ENCODE measurements at places on chromosomes 5 and 9.

- DNase-seq, result peak; percentile 80
Observed at GRCh38 chr9:21709464-21710058, 92.9 kb upstream of the MTAP start.

DNA sequence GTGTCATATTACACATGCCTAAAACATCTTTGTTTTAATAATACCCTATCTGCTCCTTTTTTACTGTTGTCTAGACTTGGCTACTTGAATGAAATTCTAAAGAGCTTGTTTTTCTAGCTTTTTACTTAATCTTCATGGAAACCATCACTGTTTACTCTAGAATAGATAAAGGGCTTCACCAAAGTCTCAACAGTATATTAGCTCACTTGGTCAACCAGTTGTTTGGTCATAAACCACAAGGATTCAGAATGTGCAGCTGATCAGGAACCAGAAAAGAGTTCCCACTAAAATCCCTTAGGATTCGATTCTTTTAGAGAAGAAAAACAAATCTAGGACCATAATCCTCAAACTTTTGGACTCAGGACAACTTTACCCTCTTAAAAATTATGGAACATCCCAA is 38.0 kb downstream of the CDO1 start:
- DNase-seq, result no peak

- DNase-seq, result no peak
Observed at GRCh38 chr5:64384765-64385164, 121.0 kb upstream of the RGS7BP start.

DNA sequence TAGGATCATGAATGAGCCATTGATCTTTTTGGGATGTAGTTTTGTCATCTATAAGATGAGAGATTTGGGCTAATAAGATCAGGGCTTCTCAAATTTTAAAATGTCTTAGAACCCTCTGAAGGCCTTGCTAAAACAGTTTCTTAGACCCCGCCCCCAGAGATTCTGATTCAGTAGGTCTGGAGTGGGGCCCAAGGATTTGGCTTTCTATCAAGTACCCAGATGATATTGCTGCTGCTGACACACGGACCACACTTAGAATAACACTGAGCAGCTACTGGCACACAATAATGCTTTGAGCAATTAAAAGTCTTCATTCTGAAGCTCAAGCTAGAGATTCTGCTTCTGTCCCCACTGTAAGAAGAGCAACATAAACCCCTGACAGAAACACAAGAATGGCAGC is 216.7 kb downstream of the SMARCA2 start:
- no peak for DNase-seq

DNA sequence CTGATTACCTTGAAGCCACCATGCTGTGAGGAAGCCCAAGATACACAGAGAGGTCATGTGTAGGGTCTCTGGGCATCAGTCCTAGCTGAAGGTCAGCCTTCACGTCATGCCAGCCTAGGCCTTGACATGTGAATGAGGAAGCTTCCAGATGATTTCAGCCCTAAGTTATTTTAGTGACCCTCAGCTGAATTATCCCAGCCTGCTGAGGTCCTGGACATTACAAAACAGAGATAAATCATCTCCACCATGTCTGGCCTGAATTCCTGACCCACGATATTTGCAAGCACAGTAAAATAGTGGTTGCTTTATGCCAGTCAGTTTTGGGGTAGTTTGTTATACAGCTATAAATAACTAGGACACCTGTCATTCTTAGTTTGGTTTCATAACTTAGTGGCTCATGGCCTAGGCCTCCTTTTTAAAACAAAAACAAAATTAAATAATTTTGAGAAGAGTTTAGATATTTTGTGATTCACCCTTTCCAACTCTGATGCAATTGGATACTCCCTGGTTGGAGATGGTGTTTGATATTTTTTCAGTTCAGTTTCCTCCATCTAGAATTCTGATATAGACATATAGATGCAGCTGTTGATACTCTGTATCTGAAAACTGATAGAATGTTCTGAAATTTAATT is 571.3 kb upstream of the CLINT1 start:
- no peak for DNase-seq

- no peak for DNase-seq
Observed at GRCh38 chr5:38316544-38317224, 58.3 kb downstream of the EGFLAM start.

GRCh38 chr5:145791866-145792265 is 43.3 kb downstream of the PRELID2 start:
- no peak for DNase-seq

DNA sequence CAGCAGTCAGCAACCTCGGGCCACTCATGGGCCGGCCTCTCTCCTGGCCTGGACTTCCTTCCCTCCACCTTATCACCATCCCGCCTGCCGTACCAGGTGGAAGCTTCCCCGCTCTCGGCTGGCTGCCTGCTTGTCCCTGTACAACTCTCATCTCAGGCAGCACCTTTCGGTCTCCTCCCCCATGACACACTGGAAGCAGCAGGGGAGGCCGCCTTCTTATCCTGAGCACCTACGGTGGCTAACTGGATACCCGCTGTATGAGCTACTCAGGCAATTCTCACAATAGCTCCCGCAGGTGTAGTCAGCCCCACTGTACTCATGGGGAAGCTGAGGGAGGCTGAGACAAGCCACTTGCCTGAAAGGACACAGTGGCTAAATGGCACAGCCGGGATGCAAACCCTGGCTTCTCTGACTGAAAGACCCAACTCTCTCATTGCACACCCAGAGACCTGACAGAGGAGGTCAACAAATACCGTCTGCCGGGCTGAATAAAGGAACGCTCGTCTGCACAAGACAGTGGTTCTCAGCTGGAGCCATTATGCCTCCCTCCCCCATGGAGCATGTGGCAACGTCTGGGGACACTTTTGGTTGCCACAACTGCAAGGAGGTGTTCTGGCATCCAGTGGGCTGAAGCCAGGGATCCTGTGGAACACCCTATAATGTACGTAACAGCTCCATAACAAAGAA is 9.6 kb downstream of the STK10 start:
- DNase-seq, result peak; percentile 48

DNA sequence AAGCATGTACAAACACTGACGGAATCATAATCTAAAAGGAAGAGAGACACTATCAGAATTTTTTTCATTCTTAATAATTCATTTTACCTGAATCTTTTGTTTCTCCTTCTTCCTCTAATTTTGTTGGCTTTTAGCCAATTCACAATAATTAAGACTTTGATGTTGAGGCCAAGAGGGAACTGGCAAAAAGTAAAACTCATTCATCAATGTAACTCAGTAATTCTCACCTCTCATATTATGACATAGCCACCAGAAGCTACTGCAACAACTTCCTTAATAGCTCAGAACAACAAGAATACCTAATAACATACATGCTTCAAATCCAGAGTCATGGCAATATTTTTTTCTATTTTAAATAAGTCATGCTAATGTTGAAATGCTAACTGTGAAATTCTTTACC is 64.5 kb downstream of the MCTP1 start:
- no peak for DNase-seq

GRCh38 chr9:94675008-94675881 is 35.9 kb upstream of the FBP1 start:
- DNase-seq, result no peak

DNA sequence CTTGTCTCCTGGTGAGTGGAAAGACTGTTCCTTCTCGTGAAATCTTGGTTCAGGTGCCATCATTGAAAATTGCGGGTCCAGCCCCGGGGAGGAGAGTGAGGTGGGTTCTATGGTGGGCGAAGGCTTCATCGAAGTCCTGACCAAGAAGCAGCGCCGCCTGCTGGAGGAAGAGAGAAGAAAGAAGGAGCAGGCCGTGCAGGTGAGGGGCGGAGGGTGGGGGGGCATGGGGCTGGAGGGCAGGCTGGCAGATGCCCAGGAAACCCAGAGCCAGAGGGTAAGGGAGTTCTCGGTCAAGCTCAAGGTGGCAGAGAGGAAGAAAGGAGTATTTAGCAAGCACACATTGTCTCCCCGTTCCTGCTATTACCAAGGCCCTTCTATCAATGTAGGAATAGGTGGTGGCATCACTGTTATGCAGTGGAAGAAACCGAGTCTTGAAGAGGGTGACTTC is 24.3 kb upstream of the POMT1 start:
- peak; percentile 70 for DNase-seq

- DNase-seq, result no peak
Observed at GRCh38 chr9:84397822-84398221, 57.3 kb upstream of the SLC28A3 start.

- DNase-seq, result no peak
Observed at GRCh38 chr9:114084282-114085073, 6.4 kb upstream of the AMBP start.

DNA sequence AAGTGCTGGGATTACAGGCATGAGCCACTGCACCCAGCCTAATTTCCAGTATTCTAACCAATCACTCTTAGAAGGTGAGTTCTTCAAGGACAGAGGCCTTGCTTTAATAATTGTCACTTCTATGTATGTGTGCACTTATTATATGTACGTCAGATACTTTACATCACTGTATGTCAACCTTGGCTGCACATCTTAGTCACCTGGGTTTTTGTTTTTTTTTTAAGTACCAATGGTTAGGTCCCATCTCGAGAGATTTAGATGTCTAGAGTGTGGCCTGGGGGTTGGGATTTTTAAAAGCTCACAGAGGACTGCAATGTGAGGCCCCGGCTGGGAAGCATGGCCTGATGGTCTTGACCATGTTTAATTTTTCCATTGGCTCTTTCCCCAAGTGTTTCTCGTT is 9.9 kb upstream of the GM2A start:
- no peak for DNase-seq

DNA sequence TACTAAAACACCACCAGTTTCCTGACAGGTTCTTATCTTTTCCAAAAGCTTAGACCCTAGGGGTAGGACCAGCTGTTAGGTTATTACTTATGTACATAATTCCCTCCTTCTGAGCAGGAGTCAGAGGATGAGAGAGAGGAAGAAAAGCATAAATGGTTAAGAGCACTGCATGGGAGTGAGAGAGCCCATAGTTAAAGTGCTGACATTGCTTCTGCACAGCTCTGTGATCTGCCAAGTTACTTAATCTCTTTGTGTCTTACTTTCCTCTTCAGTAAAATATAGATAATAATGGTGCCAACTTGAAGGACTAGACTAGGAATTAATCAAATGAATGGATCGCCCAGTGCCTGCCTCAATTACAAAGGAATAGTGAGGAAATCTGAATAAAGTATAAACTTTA is 66.4 kb downstream of the NRG2 start:
- DNase-seq, result no peak

DNA sequence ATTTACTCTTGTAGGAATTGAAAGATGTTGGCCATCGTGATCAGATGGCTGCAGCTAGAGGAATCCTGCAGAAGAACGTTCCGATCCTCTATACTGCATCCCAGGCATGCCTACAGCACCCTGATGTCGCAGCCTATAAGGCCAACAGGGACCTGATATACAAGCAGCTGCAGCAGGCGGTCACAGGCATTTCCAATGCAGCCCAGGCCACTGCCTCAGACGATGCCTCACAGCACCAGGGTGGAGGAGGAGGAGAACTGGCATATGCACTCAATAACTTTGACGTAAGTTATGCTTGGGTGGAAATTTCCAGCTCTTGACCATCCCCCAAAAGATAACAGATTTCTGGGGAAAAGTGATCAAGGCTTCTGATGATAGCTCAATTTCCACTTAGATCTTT is 50.6 kb downstream of the LRRTM2 start:
- peak; percentile 30 for DNase-seq

GRCh38 chr5:159410480-159410879 is 80.2 kb upstream of the IL12B start:
- DNase-seq, result no peak

GRCh38 chr9:95250462-95251221 is 66.9 kb downstream of the FANCC start:
- DNase-seq, result no peak

DNA sequence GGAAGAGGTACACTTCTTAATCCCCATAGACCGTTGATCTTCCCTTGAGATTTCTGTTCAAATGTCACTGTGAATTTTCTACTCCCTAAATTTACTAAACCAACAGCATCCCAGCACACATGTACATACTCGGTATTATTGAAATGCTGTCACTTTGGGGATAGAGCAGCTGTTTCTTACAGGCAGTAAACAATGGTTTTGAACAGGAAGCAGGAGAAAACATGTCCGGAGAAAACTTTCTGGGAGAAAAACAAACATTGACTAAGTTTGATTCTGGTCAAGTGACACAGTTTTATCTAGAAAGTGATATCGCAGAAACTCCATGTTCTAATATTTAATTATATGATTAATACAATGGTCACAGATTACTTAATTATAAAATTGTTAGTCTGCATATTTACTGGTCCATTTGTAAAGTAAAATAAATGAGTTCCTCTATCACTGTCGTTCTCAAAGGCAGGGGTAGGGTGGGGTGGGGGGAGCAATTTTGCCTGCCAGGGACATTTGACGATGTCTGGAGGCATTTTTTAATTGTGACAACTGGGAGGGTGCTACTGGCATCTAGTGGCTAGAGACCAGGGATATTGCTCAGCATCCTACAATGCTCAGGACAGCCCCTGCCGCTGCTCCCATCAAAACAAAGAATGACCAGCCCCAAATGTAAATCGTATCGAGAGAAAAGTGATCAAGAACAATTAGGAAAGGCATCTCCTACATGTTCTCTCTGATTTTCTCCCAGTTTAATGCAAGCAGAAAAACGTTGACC is 12.2 kb downstream of the TAS2R1 start:
- no peak for DNase-seq

DNA sequence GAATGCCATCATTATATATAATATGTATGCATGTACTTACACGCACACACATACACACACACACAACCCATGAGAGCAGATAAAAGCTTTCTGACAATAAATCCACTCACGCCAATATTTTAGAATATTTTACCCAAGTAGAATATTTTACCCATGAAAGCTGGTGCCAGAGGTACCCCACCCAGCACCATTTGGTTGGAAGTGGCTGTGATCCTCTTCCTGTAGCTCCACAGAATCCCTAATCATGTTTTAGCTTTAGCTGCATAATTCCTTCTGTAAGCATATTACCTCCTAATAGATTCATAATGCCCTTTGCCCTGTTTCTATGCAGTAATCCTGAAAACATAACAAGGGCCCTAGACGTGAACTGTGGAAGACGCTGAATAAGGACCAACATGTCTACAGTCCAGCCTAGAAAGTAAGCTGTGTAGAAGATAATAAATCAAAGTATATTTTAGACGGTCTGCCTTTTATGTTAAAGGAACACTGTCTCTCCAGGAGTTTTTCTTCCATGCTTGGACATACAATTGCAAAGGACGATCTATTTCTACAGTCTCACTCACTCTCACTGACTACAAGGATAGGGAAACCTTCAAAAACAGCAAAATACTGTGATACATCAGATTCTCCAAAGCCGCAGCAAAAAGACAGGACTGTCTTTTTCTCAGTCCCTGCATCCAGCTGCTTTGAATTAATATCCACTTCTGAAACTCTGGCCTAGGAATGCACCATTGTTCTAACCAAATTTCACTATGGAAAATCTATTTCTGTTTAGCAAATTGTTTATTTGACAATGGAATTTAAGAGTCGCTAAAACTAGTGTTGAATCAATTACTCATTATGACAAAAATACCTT is 98.2 kb downstream of the USP20 start:
- DNase-seq, result no peak

GRCh38 chr5:87754009-87754757 is 341.5 kb upstream of the CCNH start:
- no peak for DNase-seq

DNA sequence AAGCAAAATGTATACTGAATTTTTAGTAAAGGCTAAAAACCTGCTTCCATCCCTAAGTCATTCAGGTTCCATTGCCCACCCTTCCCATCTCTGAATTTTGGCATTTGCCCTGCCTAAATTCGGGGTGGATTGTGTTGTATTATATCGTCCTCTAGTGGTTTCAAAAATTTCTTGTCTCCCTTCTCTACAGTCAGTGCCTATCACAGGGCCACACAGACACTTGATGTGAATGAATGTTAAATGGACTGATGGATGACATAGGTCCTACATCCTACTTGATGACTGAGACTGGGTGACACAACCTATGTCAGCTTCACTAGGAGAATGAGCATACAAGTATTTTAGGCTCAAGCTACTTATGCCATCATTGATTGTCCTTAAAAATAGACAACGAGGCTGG is 45.6 kb upstream of the SLC30A5 start:
- no peak for DNase-seq

Data from activated CD4-positive, alpha-beta T cell treated with anti-CD3 and anti-CD28 coated beads for 48 hours (primary cell).